Stimulated activated naive CD4-positive, alpha-beta T cell treated with Interleukin-2 at 50 U/mL for 16 hours (primary cell): ENCODE measurements at places on chromosomes 5 and 9.

- DNase-seq: no peak
These were observed 129.6 kb downstream of the GLIS3 start for GRCh38 chr9:4170231-4170630.

DNA sequence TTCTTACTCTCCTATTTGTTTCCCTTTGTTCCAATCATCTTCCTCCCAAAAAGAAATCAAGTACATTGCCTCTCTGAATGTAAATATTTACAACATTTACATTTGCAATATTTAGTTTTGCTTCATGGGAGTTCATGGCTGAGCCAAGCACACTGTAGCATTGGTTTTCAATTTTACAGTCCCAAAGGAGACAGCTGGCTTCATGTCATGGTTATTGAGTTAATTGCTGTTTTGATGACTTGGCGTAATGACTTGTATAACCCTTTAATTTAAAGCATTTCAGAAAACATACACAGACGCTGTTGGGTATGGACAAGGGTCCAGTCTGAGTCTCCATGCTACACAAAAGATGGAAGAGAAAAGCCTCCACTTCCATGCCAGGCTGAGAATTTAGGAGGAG is 25.6 kb upstream of the VLDLR start:
- no peak for DNase-seq

- DNase-seq: no peak
These were observed 732 bp downstream of the MARCHF11 start for GRCh38 chr5:16178745-16179372.

- no peak for DNase-seq
These were observed 8.8 kb downstream of the VDAC1 start for GRCh38 chr5:133995883-133996563.

- DNase-seq: no peak
These were observed 47.0 kb downstream of the APC start for GRCh38 chr5:112784726-112785125.
